Activated T-helper 2 cell treated with anti-CD3 and anti-CD28 coated beads, Interferon-gamma antibody, Interleukin-2, Interleukin-4, amounts not matched to agents 10 μg/mL and 5 μg/mL and 100 μg/mL, durations not matched to agents 14 hours and 24 hours and 36 hours (primary cell): ENCODE measurements at places on chromosomes 5 and 9.

DNA sequence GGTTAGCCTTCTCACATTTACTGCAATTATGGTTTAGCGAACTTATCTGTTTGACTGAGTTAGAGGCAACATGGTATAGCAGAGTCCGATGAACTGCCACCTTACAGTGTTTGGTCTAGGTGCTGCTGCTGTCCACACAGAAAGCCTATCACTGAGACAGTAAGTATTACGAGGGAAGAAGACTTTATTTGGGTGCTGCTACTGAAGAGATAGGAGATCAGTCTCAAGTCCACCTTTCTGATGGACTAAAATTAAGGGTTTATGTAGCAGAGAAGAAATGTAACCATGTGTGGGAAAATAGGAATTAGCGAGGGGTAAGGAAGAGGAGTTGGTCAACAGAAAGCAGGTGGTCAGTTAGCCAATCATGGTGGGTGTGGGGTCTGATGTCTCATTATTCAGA is 109.7 kb downstream of the ZSWIM6 start:
- DNase-seq, result no peak
- peaks cover 11% of the 10 kb centered on the region for H3K36me3 ChIP-seq
- no peak overlapping the region for H3K4me3 ChIP-seq
- H3K27me3 ChIP-seq, result no peaks in the 10 kb centered on the region

- peak overlapping the region; percentile 79 for H3K4me3 ChIP-seq
- H3K36me3 ChIP-seq, result no peaks in the 10 kb centered on the region
- DNase-seq, result peak; percentile 9
- peaks cover 80% of the 10 kb centered on the region for H3K27me3 ChIP-seq
- H3K4me1 ChIP-seq, result peaks cover 22% of the 10 kb centered on the region
Observed at GRCh38 chr5:74640954-74641734, 616 bp upstream of the ENC1 start.

DNA sequence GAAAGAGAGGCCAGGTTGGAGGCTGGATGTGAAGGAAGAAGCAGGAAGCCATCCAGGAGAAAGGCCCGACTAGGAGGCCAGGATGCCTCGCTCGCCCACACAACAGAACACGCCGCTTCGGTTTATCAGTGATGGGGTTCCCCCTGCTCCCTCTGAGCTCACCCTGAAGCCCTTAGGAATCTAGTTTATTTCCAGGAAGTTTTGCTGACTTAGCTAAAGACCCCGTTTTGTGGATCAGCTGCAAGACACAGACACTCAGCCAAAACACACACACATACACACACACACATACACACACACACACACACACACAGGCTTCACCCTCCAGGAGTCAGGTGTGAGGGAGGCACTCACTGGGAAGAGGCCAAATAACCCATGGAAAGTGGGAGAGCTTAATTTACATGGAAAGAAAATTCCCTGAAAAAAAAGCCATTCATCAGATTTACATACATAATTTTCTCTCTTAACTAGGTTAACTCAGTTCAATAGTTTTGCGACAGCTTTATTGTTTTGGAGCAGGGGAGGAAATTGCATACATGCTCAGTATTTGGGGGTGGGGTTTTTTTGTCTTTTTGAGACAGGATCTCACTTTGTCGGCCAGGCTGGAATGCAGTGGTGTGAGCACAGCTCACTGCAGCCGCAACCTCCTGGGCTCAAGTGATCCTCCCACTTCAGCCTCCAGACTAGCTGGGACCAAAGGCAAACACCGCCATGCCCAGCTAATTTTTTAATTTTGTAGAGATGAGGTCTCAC is 92.7 kb upstream of the HAND1 start:
- peaks cover 6% of the 10 kb centered on the region for H3K27me3 ChIP-seq
- H3K4me1 ChIP-seq, result no peaks in the 10 kb centered on the region
- DNase-seq, result no peak

GRCh38 chr9:114029311-114030170 is 48.6 kb downstream of the AMBP start:
- no peak for DNase-seq
- no peak overlapping the region for H3K27ac ChIP-seq
- no peaks in the 10 kb centered on the region for H3K4me1 ChIP-seq
- H3K36me3 ChIP-seq, result no peaks in the 10 kb centered on the region

GRCh38 chr9:31336841-31337240 is 1047.6 kb upstream of the ACO1 start:
- peaks cover 9% of the 10 kb centered on the region for H3K4me1 ChIP-seq
- H3K27ac ChIP-seq, result no peak overlapping the region
- H3K36me3 ChIP-seq, result no peaks in the 10 kb centered on the region

DNA sequence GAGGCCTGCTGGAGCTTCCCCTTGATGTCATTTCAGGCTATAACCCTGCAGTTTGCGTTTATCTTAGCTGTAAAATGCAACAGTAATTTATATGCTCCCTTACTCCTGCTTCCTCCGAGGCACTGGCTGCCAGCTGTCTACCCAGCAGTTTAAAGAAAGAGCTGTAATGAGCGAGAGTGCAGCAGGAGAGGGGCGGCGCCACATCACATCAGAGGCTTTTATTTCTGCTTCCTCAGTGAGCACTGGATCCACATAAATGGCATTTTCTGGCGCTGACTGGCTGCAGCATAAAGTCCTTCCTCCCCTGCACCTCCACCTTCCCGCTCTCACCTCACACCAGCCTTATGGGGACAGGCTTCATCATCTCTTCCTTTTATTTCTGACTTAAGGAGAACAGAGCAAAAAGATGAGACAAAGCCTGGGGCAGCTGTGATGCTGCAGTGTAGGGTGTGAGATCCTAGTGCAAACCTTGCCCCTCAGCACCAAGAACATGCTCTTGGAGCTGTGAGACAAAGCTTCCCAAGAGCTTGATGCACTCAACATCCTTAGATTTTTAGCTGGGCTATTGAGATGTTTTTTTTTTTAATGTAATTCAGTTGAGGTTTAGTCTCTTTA is 829.6 kb upstream of the ZNF608 start:
- no peaks in the 10 kb centered on the region for H3K36me3 ChIP-seq
- no peak overlapping the region for H3K27ac ChIP-seq
- H3K4me1 ChIP-seq, result no peaks in the 10 kb centered on the region
- no peak for DNase-seq
- no peaks in the 10 kb centered on the region for H3K27me3 ChIP-seq
- H3K4me3 ChIP-seq, result no peak overlapping the region

- no peaks in the 10 kb centered on the region for H3K36me3 ChIP-seq
- H3K27ac ChIP-seq, result no peak overlapping the region
- peaks cover 34% of the 10 kb centered on the region for H3K27me3 ChIP-seq
- no peak for DNase-seq
- no peaks in the 10 kb centered on the region for H3K4me1 ChIP-seq
Observed at GRCh38 chr5:73186976-73187375, 14.0 kb downstream of the TMEM174 start.
